WTC11 (cell line): ENCODE measurements at places on chromosomes 13 and 19. TPM values are rescaled to one million over a fixed set of nuclear protein-coding genes. Genes with fewer than 3 reads are reported as not detected.

GRCh38 chr13:27005556-27005955 is 166.1 kb downstream of the USP12 start:
- no peak for DNase-seq

DNA sequence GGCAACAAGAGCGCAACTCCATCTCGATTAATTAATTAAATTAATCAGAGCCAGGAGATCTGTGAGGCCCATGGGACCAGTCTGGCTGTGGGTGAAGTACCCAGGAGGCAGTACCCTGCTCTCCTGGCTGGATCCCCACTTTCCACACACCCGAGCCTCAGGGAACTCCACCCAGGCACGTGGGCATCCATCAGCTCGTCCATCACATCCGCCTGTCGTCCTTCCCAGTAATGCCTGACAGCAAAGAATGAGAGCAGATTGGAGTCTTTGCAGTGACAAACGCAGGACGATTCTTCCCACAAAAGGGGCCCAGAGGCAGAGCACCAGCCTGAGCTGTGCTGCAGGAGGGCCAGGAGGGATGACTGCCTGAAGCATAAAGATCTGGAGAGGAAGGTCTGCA is 35.8 kb downstream of the VSTM2B start:
- DNase-seq = no peak

DNA sequence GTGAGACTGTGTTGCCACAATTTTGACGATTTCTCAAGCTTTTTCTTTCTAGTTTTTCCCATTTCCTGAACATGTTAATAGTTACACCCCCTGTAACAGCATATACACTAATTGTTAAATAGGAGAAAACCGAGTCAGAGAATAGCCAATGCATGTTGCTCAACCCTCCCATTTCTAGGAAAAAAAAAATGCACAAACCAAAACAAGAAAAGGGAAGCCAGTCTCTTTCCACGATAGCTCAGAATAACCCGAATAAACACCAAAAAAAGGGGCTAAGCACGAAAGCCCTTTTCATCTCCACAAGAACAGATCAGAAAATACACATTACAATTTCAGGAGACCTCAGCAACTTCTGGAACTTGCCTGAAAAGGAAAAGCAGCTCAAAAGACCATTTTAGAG is 16.3 kb downstream of the LATS2 start:
- no peak for DNase-seq

- DNase-seq = no peak
These were observed 191.2 kb downstream of the SPRY2 start for GRCh38 chr13:80149736-80150135.

DNA sequence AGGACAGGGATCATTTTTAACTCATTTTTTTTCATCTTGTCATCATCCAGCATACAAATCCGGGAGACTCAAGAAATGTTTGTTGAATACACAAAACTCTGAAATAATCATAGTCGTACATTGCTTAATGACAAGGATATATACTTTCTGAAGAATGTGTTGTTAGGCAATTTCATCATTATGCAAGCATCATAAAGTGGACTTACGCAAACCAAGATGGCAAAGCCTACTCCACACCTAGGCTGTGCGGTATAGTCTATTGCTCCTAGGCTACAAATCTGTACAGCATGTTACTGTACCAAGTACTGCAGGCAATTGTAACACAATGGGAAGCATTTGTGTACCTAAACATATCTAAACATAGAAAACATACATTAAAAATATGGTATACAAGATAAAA is 264.1 kb downstream of the TSHZ3 start:
- DNase-seq = no peak

DNA sequence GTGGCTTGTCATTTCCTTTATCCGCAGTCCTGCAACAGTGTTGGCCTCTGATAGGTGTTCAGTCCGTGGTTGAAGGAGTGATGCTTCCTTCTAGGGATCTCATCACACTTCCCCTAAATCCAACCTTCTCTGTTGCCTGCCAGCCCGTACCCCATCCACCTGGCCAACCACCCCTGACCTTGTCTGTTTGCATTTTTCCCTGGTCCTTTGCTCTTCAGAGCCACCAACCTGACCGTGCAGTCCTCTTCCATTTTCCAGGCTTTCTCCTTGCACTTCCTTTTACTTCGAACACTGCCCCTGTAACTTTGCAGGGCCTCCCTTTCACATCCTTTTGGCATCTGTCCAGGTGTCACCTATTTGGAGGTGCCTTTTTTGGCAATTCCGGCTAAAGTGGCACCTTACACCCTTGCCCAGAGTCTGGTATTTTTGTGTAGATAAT is 696 bp downstream of the ZNF460 start:
- no peak for DNase-seq

- DNase-seq = no peak
These were observed 3.0 kb downstream of the KLF12 start for GRCh38 chr13:74131227-74131626.

- peak; percentile 84 for DNase-seq
These were observed 1.5 kb downstream of the UNC13A start for GRCh38 chr19:17686592-17687024.

GRCh38 chr19:17720440-17720839 is 1.2 kb downstream of the MAP1S start:
- DNase-seq = no peak

DNA sequence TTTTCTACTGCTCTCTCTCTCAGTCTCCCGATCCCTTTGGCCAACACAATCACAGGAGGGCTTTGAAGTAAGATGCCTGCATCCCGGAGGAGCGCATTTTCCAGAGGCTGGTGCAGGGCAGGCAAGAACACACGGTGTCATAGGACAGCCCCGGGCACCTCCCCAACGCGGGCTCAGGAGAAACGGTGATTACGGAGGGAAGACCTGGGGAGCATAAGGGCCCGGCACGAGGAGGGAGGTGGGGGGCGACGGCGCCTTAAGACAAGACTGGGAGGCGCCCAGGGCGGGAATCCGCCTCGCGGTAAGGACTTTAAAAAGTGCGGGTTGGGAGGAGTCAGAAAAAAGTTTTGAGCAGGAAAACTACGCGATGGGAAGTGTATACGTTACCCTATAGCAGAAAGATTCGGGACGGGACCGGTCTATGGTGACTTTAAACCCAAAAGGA is 18.7 kb upstream of the ZNF888 start:
- DNase-seq = peak; percentile 45

GRCh38 chr13:101565317-101565716 is 112.8 kb downstream of the ITGBL1 start:
- no peak for DNase-seq

GRCh38 chr13:46759846-46760245 is 37.1 kb downstream of the ESD start:
- no peak for DNase-seq

- no peak for DNase-seq
These were observed 37.9 kb downstream of the NAXD start for GRCh38 chr13:110653271-110653670.

- no peak for DNase-seq
These were observed 58.3 kb downstream of the RAB20 start for GRCh38 chr13:110503037-110503901.

DNA sequence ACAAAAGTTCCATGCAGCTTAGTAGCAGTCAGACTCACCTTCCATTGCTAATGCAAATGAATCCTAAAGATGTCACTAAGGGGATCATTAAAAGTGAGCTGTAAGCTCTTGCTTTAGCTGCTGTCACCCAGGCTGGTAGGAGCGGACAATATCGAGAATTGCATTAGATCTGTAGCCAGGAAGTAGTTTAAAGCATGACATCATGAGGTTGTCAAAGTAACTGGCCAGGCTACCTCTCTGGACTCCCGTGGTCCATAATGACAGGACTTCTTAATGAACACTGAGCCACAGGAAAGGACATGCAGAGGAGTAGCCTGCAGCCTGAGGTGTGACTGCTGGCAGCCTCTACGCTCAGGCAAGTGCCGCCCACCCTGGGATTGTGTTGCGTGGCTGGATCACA is 522.3 kb upstream of the NBEA start:
- DNase-seq = no peak

Gene PROZ
- total RNA-seq = not detected in 3 replicates

Gene PODNL1
- 1.1 to 1.4 TPM (median 1.4 TPM) in 3 replicates for total RNA-seq

Gene KDELR1
- total RNA-seq = 207 to 226 TPM (median 223 TPM) in 3 replicates

Gene ZNF383
- 5.4 to 6.7 TPM (median 5.8 TPM) in 3 replicates for total RNA-seq

Gene UHRF1
- 37.9 to 42.5 TPM (median 38.1 TPM) in 3 replicates for total RNA-seq

Gene LIM2
- not detected in 3 replicates for total RNA-seq

Gene FGF22
- 1.4 to 1.6 TPM (median 1.6 TPM) in 3 replicates for total RNA-seq

Gene CCDC97
- 29.7 to 31.4 TPM (median 30.8 TPM) in 3 replicates for total RNA-seq
